ENCODE measurements at places on chromosomes 5 and 9.

GRCh38 chr5:94218374-94218773, 400.0 kb downstream of the KIAA0825 start:
- DNase-seq = no peak

- DNase-seq = peak; percentile 10
These were observed 93.6 kb upstream of the TLE4 start for GRCh38 chr9:79477955-79478771.

DNA sequence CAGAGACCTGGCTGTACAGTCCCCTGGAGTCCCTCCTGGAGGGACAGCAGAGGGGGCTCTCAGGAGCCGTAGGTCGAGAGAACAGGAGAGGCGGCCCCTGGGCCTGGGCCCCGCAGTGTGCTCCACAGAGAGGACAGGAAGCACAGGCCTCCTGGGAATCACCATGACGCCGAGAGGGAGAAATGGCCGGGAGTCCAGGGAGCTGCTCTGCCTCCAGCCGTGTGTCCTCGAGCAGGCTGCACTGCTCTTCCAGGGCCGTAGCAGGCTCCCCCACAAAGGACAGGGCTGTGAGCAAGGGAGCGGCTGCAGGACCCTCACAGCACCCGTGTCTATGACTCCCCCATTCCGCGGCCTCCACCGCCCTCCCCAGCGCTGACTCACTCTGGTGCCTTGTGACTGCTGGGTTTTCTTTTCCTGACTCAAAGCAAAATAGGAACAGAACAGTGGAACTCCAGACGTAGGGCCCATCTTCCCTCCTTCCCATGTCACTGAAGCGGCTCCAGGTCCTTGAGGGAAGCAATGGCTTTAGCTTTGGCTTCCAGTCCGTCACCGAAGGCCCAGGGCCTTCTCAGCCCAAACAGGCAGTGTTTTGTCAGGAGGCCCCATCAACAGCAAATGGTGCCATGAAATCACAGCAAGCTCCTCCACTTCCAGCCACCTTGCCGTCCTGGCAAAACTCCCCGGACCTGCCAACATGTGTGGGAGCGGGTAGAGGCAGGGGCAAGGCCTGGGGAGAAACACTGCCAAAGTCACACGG, 114.2 kb downstream of the LHFPL2 start:
- DNase-seq = no peak

DNA sequence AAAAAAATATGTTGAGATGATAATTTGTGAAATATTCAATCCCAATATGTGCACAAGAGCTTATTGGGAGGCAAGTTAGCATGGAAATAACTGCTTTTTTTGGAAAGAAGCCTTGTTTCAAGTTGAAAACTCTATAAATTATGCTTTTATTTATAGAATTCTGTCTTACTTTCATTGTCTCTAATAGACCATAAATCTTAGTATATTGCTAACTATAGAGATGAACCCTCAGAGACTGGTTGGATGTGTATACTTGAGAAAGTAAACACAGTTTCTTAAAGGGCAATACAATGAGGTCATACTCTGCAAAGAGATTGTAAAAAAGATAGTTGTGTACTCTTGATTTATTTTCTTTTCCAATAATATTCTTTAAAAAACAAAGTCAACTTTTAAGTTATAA, 530.3 kb downstream of the SPATA31D1 start:
- no peak for DNase-seq

DNA sequence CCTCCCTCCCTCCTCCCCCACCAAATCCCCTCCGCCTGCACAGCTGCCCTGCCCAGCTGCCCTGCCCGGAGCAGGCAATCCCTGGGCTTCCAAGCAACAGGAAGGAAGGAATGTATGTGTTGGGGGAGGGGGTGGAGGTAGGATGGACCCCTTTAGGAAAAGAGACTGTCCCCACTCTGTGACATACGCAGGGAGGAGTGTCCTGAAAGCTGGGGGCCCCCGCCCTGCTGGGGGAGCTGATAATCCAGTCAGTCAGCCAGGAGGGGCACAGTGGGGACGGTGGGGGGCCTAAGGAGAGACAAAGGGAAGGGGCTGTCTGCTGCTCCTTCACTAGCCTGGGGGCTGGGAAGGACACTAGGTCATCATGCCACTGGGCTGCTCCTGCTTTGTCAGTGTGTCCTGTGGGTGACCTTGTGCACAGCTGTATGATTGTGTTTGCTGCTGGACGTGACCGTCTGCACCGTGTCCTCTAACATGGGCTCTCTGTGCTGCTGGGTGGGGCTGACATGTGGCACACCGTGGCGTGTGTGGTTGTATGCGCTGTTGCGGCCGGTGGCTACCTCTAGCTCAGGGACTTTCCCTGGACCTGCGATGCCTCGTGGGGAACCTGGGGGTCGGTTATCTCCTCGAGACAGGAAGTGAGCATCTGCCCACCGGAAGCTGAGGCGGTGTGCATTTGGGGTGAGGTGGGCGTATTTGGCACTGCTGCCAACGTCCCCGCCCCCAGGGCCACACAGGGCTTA, 3.0 kb downstream of the N4BP3 start:
- DNase-seq = peak; percentile 70

Data from stimulated activated CD8-positive, alpha-beta memory T cell treated with anti-CD3 and anti-CD28 coated beads, Interleukin-15, amount 100 ng/mL, for 48 hours (primary cell).